ENCODE measurements at places on chromosomes 13 and 19. TPM values are rescaled to one million over a fixed set of nuclear protein-coding genes. Genes with fewer than 3 reads are reported as not detected.

DNA sequence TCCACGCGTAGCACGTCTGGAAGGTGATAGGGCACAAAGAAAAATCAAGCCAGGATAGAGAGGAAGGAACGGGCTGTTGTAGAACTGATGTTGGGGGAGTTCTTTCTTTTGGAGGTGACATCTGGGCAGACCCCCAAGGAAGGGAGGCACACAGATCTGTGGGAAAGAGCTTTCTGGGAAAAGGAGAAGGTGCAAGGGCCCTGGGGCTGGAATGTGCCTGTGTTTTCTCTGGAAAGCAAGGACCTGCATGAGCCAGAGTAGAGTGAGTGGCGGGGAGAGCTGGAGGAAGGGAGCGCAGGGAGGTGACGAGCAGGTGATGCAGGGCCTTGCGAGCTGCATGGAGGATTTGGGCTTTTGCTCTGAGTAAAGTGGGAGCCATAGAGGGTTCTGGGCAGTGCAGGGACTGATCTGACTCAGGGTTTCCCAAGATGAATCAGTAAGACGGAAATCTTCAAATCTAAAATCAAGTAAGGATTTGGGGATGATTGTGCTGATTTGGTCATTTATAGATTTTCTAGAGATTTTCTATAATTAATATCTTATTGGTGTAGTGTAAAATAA is 30.8 kb downstream of the SMARCA4 start:
- H3K27ac ChIP-seq: no peak overlapping the region
- no peaks in the 10 kb centered on the region for H3K27me3 ChIP-seq
- no peak for DNase-seq
- H3K4me1 ChIP-seq: no peaks in the 10 kb centered on the region
- peaks cover 82% of the 10 kb centered on the region for H3K36me3 ChIP-seq
- H3K4me3 ChIP-seq: no peak overlapping the region

Gene JUNB
- 115 TPM for total RNA-seq

DNA sequence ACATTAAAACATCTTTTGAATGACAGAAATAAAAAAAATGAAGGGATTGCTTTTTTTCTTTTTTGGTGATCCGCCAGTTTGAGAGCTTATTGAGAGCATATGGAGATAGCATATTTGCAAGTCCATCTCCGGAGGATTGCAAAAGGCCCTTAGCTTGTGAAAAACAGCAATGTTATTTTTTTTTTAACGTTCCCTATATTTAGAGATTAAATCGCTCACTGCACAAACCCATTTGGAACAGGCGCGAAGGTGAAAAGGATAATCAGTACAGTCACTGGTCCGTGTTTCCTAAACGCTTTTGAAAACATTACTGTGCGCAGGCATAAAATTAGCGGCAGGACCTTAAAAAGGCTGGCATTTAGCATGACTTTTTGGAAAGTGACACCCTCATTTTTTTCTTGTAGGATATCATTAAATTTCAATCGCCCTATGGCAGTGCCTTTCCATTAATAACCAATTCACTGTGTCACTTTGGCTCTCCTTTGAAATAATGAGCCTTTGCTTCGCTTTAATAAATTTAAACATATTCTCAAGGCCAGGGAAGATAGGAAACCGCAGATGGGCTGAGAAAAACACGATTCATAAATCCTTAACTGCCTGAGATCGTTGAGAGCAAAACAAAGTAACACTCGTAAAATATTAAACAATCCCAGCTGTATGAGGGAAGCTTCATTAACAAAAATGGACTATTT is 342.2 kb downstream of the DACH1 start:
- no peak for DNase-seq
- no peaks in the 10 kb centered on the region for H3K4me1 ChIP-seq
- H3K36me3 ChIP-seq: no peaks in the 10 kb centered on the region

GRCh38 chr19:1970003-1970805 is 29.2 kb downstream of the CSNK1G2 start:
- H3K27me3 ChIP-seq: no peaks in the 10 kb centered on the region
- H3K4me3 ChIP-seq: no peak overlapping the region
- H3K27ac ChIP-seq: no peak overlapping the region
- no peak for DNase-seq

GRCh38 chr19:54186934-54187381 is 2.4 kb downstream of the MBOAT7 start:
- H3K4me1 ChIP-seq: peaks cover 10% of the 10 kb centered on the region
- no peak for DNase-seq
- no peak overlapping the region for H3K4me3 ChIP-seq
- H3K36me3 ChIP-seq: peaks cover 42% of the 10 kb centered on the region
- no peaks in the 10 kb centered on the region for H3K27me3 ChIP-seq

GRCh38 chr19:47618771-47619170 is 9.8 kb downstream of the BICRA start:
- no peaks in the 10 kb centered on the region for H3K27me3 ChIP-seq
- no peak overlapping the region for H3K4me3 ChIP-seq
- no peak overlapping the region for H3K27ac ChIP-seq
- peaks cover 25% of the 10 kb centered on the region for H3K4me1 ChIP-seq

Gene TGFBR3L
- not detected for total RNA-seq

DNA sequence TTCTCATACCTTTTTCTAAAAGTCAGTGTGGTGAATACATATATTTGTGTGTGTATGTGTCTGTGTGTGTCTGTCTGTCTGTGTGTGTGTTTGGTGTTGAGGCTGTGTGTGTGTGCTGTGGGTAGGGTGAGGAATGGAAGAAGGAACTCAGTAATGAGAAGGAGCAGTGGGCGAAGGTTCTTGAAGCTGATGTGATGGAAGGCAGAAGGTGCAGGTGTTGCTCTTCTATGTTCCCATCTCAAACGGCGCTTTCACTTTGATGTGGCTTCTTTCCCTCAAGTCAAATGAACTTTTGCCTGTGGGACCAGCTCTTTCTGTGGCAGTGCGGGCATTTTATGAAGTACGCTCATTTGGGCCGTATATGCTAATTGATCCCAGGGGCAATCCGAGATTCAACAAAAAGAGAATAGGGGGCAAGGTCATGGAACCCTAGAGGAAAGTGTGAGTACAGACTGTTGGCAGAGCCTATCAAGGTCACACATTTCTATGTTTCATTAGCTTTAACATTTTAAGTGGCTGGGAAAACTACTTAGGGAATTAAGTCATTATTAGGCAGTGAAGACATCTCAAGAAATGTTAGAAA is 15.2 kb downstream of the BIVM start:
- H3K36me3 ChIP-seq: peaks cover 61% of the 10 kb centered on the region
- no peak overlapping the region for H3K4me3 ChIP-seq
- no peak overlapping the region for H3K27ac ChIP-seq
- no peaks in the 10 kb centered on the region for H3K27me3 ChIP-seq

- H3K4me3 ChIP-seq: no peak overlapping the region
- no peak overlapping the region for H3K27ac ChIP-seq
- no peaks in the 10 kb centered on the region for H3K27me3 ChIP-seq
- no peaks in the 10 kb centered on the region for H3K36me3 ChIP-seq
- no peaks in the 10 kb centered on the region for H3K4me1 ChIP-seq
- DNase-seq: no peak
These were observed 26.4 kb downstream of the IL17D start for GRCh38 chr13:20729633-20730585.

Gene KLK4
- total RNA-seq: not detected

DNA sequence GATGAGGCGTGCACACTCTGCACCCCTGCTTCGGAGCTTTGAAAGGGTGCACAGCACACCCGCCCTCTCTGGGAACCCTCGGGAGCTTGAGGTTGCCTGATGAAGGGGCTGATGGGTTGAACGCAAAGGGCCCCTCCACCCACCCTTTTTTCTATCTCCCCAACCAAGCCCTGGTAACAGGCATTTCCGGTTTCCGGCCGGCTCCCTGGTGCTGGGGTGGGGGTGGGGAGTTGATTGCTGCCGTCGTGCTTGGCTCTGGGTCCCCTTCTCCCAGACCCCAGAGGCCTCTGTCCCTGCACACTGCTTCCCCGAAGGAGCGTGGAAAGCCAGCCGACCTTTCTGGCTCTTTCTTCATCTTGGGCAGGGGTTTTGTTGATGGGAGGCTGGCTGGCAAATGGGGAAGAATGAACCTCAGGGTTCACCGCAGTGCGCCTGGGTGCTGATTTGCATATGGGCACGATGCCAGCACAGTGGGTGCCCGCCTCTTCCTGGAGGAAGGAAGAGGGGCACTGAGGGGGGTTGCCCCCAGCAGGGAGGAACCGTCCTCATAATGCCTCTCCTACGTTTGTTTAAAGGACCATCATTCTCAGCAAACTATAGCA is 29.1 kb downstream of the VAV1 start:
- DNase-seq: no peak
- no peaks in the 10 kb centered on the region for H3K27me3 ChIP-seq
- H3K4me3 ChIP-seq: no peak overlapping the region
- H3K27ac ChIP-seq: no peak overlapping the region

Gene TNFSF9
- total RNA-seq: 18.2 TPM
